Activated CD4-positive, alpha-beta T cell treated with anti-CD3 and anti-CD28 coated beads, Interleukin-2, amount 10 ng/mL, durations not matched to agents 7 days and 5 days (primary cell): ENCODE measurements at places on chromosomes 3 and 15.

- no peak for DNase-seq
Observed at GRCh38 chr3:125644036-125645005, 49.0 kb upstream of the OSBPL11 start.

DNA sequence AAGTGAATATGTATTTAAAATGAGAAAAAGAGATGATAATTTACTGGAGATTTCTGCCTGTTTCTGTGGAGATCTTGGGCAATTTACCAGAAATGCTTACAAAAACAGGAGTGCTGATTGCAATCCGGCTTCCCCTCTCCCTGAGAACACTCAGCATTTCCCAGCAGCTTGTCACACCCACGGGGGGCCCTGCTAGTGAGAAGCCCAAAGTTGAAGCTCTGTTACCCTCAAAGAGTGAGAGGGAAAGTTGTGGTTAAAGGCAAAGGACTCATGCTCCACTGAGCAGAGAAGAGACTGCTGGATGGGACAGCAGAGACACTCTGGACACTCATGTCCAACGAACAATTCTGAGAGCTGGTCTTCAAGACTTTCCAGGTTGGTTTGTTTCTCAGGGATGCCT lies 2.9 kb downstream of the MCTP2 start:
- no peak for DNase-seq

- DNase-seq: no peak
Observed at GRCh38 chr15:35857567-35858226, 311.7 kb upstream of the DPH6 start.

DNA sequence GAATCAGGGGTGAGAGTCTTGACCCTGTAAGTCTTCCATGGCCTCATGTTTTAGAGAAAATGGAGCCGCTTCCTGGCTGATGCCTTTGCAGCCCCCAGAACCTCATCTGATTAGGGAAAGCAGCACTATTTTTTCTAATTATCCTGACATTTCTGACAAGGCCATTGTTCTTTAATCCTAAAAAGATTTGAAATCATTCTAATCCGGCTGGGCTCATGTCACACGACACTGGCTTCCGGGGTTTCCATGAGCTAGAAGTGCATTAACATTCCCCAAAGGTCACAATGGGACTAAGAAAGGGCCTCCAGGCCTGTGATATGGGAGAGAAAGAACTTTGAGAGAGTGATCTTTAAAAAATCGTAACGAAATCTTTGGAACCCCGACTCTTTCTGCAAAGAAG lies 33.1 kb downstream of the RBP2 start:
- DNase-seq: no peak
